ENCODE measurements at places on chromosomes 1 and 21.

DNA sequence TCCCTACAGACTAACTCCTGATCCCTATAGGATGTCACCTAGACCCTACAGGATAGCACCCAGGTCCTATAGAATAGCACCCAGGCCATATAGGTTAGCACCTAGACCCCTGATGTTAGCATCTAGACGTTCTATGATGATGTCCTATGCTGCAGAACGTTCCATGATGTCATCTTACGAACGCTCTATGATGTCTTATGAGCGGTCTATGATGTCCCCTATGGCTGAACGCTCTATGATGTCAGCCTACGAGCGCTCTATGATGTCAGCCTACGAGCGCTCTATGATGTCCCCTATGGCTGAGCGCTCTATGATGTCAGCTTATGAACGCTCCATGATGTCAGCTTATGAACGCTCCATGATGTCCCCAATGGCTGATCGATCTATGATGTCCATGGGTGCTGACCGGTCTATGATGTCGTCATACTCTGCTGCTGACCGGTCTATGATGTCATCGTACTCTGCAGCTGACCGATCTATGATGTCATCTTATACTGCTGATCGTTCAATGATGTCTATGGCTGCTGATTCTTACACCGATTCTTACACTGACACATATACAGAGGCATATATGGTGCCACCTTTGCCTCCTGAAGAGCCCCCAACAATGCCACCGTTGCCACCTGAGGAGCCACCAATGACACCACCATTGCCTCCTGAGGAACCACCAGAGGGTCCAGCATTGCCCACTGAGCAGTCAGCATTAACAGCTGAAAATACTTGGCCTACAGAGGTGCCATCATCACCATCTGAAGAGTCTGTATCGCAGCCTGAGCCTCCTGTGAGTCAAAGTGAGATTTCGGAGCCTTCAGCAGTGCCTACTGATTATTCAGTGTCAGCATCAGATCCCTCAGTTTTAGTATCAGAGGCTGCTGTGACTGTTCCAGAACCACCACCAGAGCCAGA is 9.5 kb downstream of the SON start:
- no peak for DNase-seq

GRCh38 chr21:15676935-15677334 is 52.8 kb upstream of the USP25 start:
- DNase-seq, result no peak

DNA sequence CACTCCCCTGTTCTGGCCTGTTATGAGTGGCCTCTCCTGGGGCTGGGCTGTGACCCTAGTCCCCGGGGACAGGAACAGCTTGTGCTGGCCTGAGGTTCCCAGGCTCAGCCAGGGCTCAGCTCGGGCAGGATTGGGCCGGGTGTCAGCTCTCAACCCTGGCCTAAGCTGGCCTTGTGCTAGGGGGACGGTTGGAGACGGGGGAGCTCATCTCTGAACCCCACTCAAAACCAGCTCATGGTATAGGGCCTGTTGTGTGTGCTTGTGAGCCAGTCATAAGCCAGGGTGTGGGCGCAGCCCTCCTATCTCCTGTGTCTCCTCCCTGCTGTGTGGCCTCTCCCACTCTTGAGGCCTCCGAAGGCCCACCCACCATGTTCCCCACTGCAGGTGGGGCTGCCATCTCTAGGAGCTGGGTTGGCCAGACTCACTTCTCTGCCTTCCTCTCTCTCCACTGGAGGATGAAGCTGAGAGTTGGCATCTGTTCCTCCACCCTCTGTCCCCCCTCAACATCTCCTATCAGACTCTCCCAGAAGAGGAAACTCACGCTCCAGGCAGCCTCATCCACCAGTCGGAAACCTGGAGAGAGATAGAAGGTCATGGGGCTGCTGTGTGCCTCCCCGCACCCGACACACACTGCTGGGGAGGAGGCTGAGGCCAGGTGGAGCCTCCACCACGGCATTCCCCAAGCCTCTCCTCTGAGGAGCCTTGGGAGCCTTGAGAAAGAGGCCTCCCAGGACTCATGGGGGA is 1.4 kb downstream of the PEAR1 start:
- no peak for DNase-seq

- no peak for DNase-seq
Observed at GRCh38 chr1:5727871-5728643, 264.2 kb downstream of the NPHP4 start.

DNA sequence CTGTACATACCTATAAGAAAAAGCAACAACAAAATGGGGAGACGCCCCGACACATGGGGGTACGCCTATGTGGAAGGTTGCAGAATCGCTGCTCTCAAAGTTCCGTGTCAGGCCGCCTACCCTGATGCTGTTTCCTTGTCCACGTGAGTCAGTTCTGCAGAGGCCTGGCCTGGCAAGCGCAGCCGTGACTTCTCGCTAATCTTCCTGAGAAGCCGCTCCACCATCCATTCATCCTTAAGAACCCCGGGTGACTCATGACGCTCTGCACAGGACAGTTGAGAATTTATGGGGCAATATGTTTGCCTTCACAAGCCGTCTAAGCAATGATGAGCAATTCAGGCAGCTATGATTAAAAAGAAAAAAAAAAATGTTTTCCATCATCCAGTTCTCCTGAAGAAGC is 122.3 kb upstream of the TMPRSS2 start:
- DNase-seq, result peak; percentile 93

DNA sequence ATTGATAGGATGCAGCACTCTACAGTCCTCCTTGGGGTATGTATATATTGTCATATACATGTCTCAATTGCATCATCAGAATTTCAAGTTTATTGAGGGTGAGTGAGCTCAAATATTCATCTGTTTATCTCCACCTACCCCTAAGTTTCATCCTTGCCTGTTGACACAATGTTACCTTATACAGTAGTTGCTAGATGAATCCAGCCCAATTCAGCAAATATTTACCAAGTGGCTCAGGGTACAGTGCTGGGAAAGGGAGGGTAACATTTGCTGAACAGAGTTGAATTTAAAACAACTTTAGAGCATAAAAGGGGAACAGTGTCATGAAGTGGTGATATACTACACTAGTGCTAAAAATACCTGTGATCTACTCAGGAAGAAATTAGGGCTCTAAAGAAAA is 14.4 kb downstream of the ELAVL4 start:
- DNase-seq, result no peak

- DNase-seq, result peak; percentile 57
Observed at GRCh38 chr1:21255284-21255942, 34.9 kb downstream of the ECE1 start.

DNA sequence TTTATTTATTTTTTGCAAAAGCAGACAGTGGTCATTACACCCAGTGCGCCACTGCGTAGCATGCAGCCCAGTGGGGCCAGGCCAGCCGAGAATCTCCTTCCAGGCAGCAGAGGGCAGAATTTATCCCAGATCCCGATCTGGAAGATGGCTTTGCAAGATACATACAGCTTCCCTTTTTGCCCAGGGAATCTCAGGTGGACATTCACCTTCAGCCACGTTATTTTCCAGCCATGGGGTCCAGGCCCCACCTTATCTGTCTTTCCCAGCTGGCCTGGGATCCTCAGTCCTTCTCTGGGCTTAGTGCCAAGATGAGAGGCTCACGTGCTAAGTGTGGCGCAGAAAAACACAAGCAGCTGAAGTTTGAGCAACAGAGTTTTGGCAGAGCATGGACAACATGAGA is 123.6 kb downstream of the AJAP1 start:
- no peak for DNase-seq

- no peak for DNase-seq
Observed at GRCh38 chr1:226129230-226129629, 57.3 kb downstream of the ACBD3 start.

GRCh38 chr21:44912158-44912473 is 8.6 kb downstream of the ITGB2 start:
- no peak for DNase-seq

DNA sequence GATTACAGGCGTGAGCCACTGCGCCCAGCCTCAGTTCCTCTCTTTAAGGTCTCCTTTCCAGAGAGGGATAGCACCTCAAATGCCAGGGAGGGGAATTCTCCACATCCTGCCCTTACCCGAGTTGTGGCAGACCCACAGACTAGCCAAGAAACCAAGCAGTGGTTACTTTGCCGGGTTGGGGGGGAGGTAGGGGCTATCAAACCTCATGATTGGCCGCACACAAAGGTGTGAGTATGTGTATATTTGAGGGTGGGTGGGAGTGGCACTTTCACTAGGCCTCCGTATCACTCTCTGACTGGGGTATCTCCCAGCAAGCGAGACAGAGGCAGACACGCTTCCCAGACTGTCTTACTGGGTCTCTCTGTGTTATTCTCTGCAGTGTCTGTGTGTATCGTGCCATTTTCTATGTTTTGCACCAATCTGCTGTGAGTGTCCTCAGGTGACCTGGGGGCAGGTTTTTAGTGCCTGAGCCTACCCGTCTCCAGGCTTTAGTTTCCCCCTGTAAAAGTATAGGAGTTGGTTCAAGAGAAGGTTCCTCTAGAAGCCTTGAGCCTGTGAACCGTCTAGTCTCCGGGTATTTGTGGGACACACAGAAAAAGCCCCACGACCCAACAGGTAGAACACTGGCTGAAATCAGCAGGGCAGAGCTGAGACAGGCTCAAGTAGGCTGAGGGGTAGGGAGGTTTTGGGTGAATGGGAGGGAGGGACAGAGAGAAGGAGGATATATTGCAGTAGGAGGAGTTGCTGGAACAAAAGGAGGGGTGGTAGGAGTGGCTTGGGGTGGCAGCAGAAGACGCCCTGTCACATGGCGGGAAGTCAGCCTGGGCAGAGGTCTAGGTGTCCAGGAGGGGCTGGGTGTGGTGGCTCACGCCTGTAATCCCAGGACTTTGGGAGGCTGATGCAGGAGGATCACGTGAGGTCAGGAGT is 10.3 kb downstream of the LMNA start:
- no peak for DNase-seq

- DNase-seq, result no peak
Observed at GRCh38 chr1:20474333-20474975, 11.6 kb downstream of the CAMK2N1 start.

DNA sequence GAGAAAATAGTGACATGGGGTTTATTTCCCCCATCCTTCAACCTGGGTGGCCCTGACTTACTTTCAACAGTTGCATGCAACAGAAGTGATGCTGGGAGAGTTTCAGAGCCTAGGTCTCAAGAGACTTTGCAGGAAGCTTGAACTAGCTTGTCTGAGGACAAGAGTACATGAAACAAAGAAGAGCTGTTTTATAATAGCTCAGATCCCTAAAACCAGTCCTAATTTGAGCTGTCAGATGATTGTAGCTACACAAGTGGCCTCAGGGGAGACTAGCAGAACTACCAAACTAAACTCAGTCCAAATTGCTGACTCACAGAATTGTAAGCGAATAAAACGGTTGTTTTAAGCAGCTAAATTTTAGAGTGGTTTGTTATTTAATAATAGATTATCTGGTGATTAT is 17.1 kb downstream of the RC3H1 start:
- DNase-seq, result no peak

GRCh38 chr1:87588495-87588894 is 259.8 kb downstream of the LMO4 start:
- DNase-seq, result no peak

GRCh38 chr1:111792249-111792648 is 36.5 kb downstream of the DDX20 start:
- no peak for DNase-seq

DNA sequence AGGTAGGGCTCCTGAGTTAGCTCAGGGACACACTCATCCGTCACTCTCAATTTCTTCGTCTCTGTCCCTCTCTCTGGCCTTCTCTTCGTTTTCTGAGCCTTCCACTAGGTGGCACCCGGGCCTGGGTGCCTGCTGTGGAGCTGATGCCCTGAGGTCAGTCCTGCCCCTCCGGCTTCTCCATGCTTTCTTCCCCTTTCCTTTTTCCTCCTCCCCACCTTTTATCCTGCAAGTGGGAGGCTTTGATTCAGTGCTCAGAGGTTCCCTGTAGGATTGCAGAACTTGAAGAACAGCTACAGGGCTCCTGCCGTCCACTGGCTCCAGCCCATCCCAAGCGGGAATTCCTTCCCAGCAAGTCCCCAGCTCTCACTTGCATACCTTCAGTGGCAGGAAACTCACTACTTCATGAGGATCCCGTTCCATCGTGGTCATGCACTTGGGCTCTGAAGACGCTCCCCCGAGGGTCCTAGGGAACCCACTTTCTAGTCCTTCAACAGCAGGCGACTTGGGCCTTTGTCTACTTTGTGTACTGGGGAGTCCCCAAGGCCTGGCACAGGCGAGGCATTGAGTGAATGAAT is 45.6 kb downstream of the SRRM1 start:
- peak; percentile 71 for DNase-seq

GRCh38 chr1:30336550-30337323 is 386.6 kb downstream of the MATN1 start:
- no peak for DNase-seq

- peak; percentile 50 for DNase-seq
Observed at GRCh38 chr1:204213668-204214662, at the start of gene GOLT1A. GOLT1A (minus strand) TSS chr1:204213988; CDS start chr1:204213906, 82 bp downstream.

DNA sequence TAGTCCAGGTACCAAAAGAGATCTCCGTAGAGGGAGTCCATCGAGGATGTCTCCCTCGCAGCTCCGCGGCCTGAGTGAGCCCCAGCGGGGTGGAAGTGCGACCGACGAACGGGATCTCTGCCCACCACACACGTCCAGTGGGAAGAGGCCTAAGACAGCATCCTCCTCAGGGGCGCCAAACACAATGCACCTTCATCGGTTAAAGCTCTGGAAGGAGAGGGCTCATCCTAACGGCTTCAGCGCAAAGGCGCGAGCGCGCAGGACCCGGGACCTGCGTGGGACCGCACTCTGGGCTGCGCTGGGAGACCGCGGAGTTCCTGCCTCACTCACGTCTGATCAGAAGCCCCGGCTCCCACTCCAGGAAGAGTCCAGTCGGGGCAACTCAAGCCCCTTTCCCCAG is 7.6 kb downstream of the SLC25A24 start:
- DNase-seq, result no peak

DNA sequence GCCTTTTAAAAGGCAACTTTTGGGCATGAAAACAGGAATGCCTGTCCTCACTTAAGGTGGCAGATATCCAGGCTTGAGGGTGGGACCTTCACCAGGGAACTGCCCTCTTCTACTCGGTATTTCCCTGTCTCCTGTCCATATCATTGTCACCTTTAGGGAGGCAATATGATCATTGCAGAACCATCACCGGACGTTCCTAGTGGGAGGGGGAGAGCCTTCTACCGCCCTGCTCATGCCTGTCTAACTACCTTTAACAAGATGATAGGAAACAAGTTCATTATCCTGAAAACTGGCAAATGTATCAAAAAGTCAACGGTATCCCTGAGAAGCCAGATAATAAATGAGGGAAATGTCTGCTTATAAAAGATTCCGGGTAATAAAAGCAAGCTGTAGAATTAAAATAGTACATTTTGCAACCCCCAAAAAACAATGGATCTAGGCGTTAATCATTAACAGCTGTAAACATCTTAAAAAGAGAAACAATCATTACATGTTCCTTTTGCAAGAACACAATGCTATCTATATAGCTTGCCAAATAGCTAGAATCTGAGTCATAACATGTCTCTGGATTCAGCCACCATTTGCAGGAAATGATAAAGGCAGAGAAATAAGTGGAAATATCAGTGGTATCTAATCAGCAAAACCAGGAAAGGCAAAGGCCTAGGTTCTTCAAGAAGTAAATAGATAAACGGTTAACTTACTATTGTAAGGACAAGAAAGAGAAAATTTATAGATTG is 852.9 kb upstream of the ADGRL4 start:
- DNase-seq, result no peak

Data from HTR-8/SVneo (cell line).